GM23248 (cell line): ENCODE measurements at places on chromosomes 2 and 18. TPM values are rescaled to one million over a fixed set of nuclear protein-coding genes. Genes with fewer than 3 reads are reported as not detected.

DNA sequence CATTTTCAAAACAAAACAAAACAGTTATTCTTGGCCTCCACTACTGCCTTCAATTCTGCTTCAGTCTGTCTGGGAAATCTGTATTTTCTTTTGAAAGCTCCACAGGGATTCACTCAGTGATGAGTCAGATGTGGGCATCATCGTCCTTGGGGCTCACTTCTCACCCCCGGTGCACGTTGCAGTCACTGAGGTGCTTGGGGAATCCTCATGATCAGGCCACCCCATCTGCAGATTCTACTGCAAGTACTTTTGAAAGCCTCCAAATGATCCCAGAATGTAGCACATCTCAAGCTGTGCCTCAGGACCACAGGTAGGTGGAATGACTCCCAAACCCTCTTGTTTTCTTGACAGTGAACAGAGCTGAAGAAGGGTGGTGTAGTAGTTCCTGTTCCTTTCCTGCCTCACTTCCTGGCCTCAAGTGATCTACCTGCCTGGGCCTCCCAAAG is 34.3 kb downstream of the LPIN2 start:
- peak overlapping the region; percentile 66 for H3K4me3 ChIP-seq
- H3K36me3 ChIP-seq: no peaks in the 10 kb centered on the region
- peaks cover 62% of the 10 kb centered on the region for H3K4me1 ChIP-seq

- peaks cover 6% of the 10 kb centered on the region; the same call in 1 of the 2 replicates for H3K4me1 ChIP-seq
- H3K4me3 ChIP-seq: peak within 1 kb of the TSS; percentile 73
- H3K36me3 ChIP-seq: no peaks in the 10 kb centered on the region
- H3K27ac ChIP-seq: no peak within 1 kb of the TSS
- peak; percentile 46 for DNase-seq
Observed at GRCh38 chr2:142131010-142131669, at the start of gene LRP1B. LRP1B (minus strand) TSS chr2:142131016; CDS start chr2:142130729, 287 bp downstream.

DNA sequence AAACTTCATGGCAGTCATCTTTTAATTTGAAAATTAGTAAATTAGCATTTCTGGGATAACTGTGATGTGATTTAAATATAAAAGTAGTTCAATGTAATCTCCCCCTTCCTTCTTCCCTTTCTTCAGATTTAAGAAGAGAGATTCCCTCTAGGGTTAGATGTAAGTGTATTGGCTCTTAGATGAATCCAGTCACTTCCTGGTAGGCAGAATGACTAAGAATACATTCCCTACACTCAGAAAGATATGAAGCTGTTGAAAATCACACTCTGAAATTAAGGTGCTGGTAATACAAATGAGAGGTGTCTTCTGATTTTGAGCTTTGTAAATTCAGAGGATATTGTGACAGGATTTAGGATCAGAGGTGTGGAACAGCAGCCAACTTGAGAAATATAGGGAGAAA is 71.6 kb downstream of the TDRD15 start:
- no peaks in the 10 kb centered on the region for H3K4me1 ChIP-seq
- H3K27me3 ChIP-seq: no peaks in the 10 kb centered on the region
- H3K36me3 ChIP-seq: no peaks in the 10 kb centered on the region
- DNase-seq: no peak
- no peak overlapping the region for H3K4me3 ChIP-seq
- no peak overlapping the region for H3K27ac ChIP-seq

DNA sequence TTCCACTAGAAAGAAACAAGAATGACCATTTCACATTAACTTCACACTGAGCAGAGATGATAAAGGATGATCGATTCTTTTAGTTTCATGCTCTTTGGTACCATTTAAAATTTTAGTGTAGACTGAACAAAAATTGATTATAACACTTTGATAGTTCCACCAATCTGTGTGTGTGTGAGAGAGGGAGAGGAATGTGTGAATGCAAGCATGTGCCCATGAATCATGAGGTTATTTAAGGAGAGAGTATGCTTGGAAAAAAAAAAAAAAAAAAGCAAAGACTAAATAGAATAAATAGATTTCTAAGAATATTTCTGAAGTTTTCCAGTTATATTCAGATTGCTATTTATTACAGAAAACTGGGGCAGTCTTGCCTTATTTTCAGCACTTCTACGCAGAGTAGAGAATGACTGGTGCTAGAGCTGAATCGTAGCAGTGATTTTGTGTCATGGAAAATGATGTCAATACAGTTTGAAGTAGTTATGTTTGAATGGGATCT is 900.8 kb downstream of the SLC4A3 start:
- no peaks in the 10 kb centered on the region for H3K36me3 ChIP-seq
- DNase-seq: peak; percentile 72
- H3K4me3 ChIP-seq: no peak overlapping the region
- H3K27ac ChIP-seq: no peak overlapping the region
- H3K4me1 ChIP-seq: peaks cover 10% of the 10 kb centered on the region

DNA sequence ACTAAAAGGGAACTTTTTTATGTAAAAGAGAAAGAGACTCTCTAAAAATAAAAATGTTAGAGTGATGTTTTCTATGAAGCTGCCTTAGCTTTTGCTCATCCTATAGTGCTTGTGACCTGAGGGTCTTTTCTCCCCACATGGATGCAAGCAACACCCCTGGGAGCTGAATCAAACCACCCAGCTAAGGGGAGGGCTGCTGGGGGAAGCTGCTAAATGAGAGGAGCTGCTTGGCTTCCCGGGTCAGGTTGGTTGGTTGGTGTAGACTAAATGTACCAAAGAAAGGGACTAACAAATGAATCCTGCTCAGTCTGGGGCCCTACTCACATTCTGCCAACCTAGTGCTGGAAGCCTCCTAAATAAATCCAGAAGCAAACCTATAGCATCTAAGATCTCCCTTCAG is 35.0 kb downstream of the AFF3 start:
- no peaks in the 10 kb centered on the region for H3K36me3 ChIP-seq
- H3K27ac ChIP-seq: no peak overlapping the region
- no peak overlapping the region for H3K4me3 ChIP-seq
- H3K27me3 ChIP-seq: peaks cover 64% of the 10 kb centered on the region
- H3K4me1 ChIP-seq: 0 out of 2 replicates have a peak, but pooled peaks cover 4% of the 10 kb centered on the region

AMMECR1L gene
- total RNA-seq: 19.0 and 20.9 TPM in 2 replicates
